ENCODE measurements at places on chromosomes 2 and 18.
A peak's percentile ranks its signal among the peaks of the same experiment; 100 is the strongest.

GRCh38 chr2:25043241-25043867 lies 1.5 kb downstream of the EFR3B start:
- DNase-seq, result peak; percentile 22

- DNase-seq, result no peak
Observed at GRCh38 chr2:96898641-96899412, 28.9 kb upstream of the SEMA4C start.

GRCh38 chr18:78455386-78455785 lies 524.2 kb upstream of the SALL3 start:
- DNase-seq, result no peak

DNA sequence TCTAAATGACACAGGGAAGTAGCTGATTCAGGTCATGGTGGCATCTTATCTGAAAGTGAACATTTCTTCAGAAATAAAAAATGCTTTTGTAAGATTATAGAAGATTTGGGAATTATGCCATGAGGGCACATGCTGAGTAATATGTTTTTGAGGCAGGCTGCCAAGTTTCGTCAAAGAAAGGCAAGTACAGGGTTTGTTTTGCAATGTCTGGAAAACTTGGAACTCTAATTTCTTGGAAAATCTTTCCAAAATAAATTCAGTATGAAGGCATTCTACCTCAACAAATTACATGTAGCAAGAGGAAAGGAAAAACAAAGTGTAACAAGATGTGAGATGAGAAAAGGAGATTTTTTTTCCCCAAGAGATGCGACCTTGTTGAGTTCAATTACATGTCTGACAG lies 167.7 kb downstream of the PLCL1 start:
- no peak for DNase-seq

DNA sequence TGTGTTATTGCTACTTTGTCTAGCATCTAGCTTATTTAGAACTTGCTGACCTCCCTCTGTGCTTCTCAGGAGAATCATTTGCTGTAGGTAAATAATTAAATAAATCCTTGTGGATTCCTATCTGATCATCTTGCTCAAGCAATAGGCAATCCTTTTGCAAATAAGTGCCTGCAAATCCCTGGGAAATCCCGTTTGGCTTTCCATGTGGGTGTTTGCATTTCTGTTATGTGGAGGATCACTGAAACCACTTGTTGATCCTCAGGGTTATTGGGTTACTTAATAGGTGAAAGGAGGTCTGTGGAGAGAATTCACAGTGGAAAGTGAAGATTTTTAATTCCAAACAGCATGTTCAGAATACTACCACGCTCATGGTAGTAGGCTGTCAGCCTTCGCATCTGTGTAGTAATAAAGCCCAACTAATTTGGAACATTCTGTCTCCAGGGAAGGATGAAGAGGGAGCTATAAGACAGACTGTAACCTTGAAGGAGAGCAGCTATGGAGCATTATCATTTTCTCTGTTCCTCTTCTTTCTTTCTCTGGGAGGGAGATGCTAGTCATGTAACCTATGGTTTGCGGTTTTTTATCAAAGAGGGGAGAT lies 72.5 kb downstream of the GULP1 start:
- no peak for DNase-seq

- DNase-seq, result no peak
Observed at GRCh38 chr2:19796035-19796695, 105.6 kb downstream of the TTC32 start.

- DNase-seq, result no peak
Observed at GRCh38 chr18:23825978-23826405, 136.7 kb downstream of the LAMA3 start.

- no peak for DNase-seq
Observed at GRCh38 chr18:44786257-44786656, 105.6 kb downstream of the SETBP1 start.

GRCh38 chr18:7590826-7591560 lies 23.9 kb downstream of the PTPRM start:
- DNase-seq, result no peak

- DNase-seq, result no peak
Observed at GRCh38 chr18:78125206-78125896, 854.3 kb upstream of the SALL3 start.

DNA sequence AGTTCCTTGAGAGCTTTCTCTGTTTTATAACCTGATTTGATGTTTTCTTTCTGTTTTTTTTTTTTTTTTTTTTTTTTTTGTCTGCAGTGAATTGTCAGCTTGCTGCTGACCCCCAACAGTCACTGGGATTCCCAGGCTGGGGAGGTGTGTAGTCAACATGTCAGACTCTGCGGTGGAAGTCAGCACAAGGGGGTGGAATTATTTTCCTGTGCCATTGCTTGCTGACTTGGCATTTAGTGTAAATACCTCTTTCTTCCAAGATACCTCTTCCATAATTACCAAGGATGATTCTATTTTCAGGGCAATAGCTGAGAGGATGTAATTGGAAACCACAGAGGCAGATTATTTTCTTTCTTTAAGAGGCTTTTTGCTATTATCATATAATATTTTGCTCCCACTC lies 266.3 kb downstream of the CCDC85A start:
- no peak for DNase-seq

GRCh38 chr2:183034806-183035205 lies 3.5 kb downstream of the NCKAP1 start:
- DNase-seq, result no peak

DNA sequence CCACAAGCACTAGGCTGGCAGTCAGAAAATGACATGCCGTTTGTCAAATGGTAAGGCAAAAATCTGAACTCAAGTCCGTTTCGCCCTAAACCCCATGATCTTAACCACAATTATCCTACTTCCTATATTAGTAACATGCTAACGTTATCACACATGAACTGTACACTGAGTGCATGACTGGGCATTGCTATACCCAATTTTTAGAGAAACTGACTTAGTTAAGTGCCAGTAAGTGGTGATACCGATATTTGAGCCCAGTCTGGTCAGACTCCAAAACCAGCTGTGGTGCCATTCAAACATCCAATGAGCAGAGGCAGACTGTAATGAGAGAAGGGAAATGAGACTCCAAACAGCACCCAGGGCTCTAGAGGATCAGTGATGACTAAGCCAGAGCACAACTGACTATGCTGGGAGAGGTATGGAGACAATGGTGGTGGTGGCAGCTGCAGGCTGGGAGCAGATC lies 311.7 kb upstream of the PKDCC start:
- DNase-seq, result no peak

- DNase-seq, result no peak
Observed at GRCh38 chr2:179932786-179933185, 71.4 kb upstream of the ZNF385B start.

DNA sequence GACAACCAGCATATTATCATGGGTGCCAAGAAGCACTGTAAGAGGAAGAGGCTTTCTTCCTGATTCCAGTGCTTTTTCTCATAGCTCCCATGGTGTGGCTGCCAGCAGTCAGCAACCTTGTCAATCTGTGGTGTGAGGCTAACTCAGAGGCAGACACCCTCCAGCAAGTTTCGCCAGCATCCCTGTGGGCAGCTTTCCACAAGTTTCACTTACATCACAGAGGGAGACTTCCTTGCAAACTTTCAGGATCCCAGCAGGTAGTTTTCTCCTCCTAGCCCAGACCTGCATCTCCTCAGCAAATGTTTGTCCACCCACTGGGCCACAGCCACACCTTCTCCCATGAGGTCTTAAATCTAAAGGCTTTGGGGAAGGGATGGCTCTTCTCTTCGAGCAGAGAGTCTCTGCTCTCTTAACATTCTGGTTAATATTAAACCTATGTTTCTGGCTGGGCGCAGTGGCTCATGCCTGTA lies 9.1 kb downstream of the DNAH7 start:
- DNase-seq, result no peak

DNA sequence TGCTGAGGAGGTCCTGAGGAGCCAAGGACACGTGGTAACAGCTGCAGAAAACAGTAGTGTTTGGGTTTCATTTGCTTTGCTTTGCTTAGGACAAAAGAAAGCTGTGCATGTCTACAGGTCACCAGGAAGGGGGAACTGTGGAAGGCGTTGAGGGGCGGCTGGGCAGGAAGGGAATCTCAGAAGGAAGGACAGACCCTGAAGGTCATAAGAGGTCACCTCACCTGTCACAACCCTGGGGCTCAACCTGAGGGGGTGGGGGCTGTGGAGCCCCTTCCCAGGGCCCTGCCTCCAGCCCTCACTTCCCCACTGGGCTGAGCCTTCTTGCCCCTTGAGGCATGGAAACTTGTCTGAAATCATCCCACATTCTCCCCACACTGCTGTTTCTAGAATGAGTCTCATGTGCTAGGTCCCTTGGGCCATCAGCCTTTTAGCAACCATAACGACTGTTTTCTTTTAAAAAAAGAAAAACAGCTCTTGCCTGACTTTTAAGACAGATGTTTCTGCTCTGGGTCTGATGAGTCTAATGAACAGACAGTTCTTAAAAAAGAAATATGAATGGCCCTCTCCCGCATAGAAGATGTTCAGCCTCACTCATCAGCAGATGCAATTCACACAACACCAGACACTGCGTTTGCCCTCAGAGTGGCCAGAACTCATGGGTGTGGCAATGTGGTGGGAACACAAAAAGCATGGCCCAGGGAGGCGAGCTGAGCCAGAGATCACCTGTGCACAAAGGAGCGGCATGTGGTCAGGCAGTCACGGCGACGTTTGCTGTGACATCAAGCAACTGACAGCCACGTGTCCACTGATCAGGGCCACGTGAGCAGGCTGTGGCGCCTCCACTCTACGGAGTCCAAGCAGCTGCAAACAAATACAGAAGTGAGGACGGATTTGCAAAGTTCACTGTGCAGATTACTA lies 84.0 kb downstream of the SEPTIN10 start:
- no peak for DNase-seq

- no peak for DNase-seq
Observed at GRCh38 chr18:76903386-76903785, 81.0 kb downstream of the ZNF236 start.

GRCh38 chr2:200477667-200478131 lies 32.2 kb downstream of the KCTD18 start:
- no peak for DNase-seq

GRCh38 chr2:118766871-118767270 lies 80.6 kb downstream of the EN1 start:
- no peak for DNase-seq

- DNase-seq, result no peak
Observed at GRCh38 chr2:21972586-21972985, 848.8 kb downstream of the TDRD15 start.

- no peak for DNase-seq
Observed at GRCh38 chr2:57372237-57372984, 674.2 kb upstream of the VRK2 start.

DNA sequence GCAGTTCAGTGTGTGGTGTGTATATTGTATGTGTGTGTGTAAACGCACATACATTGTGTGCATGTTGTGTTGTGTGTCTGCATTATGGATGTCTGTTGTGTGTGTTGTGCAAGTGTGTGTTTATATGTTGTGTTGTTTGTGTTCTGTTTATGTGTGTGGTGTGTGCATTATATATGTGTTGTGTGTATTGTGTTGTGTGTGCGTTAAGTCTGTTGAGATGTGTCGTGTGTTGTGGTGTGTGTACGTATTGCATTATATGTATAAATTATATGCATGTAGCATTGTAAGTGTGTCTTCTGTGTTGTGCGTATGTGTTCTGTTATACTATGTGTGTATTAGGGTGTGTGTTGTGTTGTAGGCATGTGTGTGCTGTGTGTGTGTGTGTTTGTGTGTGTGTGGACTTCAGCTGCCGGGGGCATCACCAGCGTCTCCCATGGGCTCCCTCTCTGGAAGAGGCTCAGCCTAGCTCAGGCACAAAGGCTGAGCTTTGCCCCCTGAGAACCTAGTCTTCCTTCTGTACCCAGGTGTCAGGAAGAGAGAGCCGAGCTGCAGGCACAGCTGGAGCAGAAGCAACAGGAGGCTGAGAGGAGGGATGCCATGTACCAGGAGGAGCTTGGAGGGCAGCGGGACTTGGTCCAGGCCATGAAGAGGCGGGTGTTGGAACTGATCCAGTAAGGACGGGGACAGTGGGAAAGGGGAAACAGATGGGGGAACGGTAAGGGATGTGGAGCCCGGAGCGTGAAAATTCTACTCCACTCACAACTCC lies 13.7 kb downstream of the RUFY4 start:
- no peak for DNase-seq

DNA sequence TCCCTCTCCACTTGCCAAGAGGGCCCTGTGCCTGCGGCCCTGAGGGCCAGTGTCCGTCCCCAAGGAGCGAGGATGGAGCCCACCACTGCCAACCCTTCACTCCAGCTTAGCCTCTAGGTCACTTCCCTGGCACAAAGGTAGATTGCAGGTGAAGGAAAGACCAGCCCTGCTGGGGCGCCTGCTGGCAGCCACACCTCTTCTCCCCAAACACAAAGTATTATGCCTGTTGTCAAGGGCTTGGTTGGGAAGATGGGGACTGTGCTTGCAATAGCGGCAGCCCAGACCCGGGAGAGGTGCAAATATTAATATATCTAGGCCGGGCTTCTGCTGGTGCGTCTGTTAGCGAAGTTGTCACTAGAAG lies 7.7 kb downstream of the KCNF1 start:
- DNase-seq, result no peak

DNA sequence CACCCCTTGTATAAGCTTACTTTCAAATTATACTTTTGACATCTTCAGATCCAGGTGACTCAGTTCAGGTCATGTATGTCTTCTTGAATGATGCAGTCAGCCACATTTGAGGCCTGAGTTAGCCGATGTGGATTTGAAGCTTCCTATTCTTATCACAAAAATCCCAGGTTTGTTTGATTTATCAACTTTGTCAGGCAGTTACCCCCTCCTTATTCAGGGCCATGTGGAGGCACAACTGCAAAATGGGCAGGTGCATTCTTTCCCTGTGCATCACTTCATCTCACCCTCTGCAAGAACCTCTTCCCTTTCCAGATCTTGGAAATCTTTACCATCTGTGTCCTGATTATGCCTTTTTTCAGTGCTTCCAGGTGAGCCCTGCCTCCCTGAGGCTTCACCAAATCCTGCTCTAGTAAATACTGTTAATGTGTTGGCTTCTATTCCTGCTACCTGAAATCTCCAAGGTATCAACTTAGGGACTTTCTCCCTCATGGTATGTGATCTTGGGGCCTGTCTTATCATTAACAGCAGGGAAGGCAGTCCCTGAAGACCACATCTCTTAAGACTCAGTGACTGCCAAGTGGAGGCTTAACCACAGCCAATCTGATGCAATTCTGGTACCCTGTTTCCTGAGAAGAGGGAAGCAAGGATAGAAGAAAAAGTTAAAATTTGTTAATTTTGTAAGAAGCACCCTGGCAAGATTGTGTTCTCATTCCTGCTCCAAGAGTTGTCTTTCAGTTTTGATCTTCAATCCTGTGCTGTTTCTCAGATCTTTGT lies 9.4 kb upstream of the ARHGAP28 start:
- DNase-seq, result no peak

- DNase-seq, result no peak
Observed at GRCh38 chr2:197254776-197255530, 55.6 kb downstream of the ANKRD44 start.

DNA sequence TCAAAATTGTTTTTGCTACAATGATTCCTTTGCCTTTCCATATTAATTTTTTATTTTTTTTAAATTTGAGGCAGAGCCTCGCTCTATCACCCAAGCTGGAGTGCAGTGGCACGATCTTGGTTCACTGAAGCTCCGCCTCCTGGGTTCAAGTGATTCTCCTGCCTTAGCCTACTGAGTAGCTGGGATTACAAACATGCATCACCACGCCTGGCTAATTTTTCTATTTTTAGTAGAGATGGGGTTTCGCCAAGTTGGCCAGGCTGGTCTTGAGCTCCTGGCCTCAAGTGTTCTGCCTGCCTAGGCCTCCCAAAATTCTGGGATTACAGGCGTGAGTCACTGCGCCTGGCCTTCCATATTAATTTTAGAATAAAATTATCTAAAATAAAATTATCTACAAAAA lies 41.3 kb downstream of the PTPN4 start:
- DNase-seq, result no peak

- no peak for DNase-seq
Observed at GRCh38 chr18:29096079-29096770, 919.3 kb upstream of the CDH2 start.

GRCh38 chr2:209834767-209835166 lies 63.1 kb downstream of the UNC80 start:
- no peak for DNase-seq

Measured in stimulated activated CD4-positive, alpha-beta T cell treated with anti-CD3 and anti-CD28 coated beads, Interleukin-1b, Interleukin-23, amount 100 ng/mL, for 1 hour (primary cell).